ENCODE measurements at places on chromosomes 7 and 10.

GRCh38 chr10:46550795-46551700 is 5.4 kb downstream of the GPRIN2 start:
- DNase-seq = no peak

GRCh38 chr7:142802301-142802700 is 31.5 kb downstream of the PRSS2 start:
- DNase-seq = no peak

DNA sequence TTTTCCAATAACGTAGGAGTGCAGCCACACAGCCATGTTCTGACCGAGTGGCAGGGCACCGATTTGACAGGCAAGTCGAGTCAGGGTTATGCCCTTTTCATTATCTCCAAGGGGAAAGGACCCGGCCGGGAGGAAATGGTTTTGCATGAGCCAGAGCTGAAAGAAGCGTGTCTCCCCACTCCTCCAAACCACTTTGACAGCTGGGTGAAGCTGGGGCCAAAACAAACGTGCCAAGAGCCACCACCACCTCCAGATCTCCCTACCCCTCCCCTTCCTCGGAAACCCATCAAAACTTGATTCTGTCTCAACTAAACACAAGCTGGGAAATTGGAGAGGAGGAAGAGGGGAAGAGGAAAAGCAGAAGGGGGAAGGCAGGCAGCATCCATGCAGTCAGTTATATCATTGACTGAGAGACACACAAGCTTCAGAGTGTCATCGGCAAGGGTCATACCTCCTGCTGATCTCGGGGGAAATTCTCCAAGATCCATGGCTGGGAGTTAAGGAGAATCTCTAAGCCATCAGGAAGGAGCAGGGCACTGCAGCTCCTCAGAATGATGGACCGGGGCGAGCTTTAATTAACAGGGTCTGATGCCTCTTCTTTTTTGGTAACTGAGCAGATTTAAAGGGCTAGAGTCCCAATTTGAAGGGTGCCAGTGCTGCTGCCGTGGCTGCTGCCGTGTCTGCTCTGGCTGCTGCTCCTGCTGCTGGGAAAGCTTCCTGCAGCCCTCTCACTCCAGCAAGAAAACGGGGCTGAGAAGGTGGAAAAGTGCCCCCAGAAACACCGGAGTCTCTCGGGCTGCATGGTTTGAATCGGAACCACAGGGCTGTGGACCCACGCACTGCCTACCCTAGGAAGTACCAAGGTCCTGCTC is 34.7 kb upstream of the CALN1 start:
- DNase-seq = no peak

DNA sequence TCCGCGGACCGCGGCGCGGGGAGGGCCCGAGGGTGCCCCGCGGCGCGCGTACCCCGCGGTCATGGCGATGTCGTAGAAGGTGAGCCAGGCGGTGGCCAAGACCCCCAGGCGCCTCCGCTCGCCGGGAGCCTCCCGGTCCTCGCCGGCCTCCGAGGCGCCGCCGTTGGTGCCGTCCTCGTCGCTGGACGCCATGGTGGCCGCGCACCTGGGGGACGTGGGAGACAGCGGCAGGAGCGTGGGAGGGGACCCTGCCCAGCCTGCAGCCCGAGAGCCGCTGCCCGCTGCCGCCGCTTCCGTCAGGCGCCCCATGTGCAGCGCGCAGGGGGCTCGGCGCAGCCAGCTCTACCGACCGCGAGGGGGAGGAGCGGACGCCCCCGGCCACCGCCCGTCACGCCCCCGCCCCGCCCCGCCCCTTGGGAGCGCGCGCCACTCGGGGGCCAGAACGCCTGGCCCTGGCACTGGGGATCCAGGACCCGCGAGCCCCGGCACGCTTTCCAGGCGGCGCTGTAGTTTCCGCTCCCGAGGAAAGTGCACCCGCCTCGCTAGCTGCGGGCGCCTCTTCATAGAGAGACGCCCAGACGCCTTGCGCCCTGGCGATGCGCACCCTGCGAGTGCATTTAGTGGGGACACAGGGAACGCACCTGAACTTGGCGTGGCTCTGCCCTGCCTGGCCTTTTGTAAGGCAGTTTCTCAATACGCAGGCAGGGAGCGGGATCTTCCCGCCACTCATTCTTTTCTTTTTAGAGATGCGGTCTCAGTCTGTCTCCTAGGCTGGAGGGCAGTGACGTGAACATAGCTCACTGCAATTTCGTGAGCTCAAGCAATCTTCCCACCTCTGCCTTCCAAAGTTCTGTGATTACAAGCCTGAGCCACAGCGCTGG is at the start of gene HACD1:
Gene HACD1 (minus strand): TSS at position 344 of the 881 bp plus-strand sequence. CDS start 35 bp downstream, at position 309.
- DNase-seq = peak; percentile 57

- peak; percentile 15 for DNase-seq
Observed at GRCh38 chr10:70903262-70903921, 15.0 kb upstream of the PCBD1 start.

GRCh38 chr10:79488870-79489269 is 23.5 kb upstream of the EIF5AL1 start:
- no peak for DNase-seq

DNA sequence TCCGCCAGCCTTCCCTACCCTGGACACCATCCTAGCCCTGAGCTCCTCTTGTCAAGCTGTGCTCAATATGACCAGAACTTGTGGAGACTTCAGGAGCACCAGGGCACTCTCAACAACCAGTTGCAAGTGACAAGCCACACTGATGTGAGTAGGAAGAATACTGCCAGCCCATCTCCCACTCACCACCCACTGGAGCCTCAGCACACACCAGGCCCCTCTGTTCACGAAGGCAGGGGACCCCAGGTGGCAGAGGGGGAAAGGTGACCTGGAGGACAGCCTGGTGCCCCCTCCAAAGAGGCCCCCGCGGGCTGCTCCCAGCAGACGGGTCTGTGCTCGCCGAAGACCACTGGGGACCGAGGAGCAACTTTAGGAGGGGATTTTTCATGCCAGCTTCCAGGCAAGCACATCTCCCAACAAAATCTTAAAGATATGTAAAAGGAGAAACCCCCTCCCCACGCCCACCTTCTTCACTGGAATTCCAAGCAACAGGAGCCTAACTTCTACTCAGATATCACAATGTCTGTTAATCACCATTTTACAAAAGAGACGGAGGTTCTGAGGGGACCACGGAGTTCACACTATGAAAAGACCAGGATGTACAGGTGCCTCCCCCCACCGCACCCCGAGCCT is 1.0 kb downstream of the MMD2 start:
- no peak for DNase-seq

- no peak for DNase-seq
Observed at GRCh38 chr7:20794676-20795075, 8.0 kb upstream of the SP8 start.

- no peak for DNase-seq
Observed at GRCh38 chr10:1037098-1037497, 11.4 kb upstream of the IDI2 start.

DNA sequence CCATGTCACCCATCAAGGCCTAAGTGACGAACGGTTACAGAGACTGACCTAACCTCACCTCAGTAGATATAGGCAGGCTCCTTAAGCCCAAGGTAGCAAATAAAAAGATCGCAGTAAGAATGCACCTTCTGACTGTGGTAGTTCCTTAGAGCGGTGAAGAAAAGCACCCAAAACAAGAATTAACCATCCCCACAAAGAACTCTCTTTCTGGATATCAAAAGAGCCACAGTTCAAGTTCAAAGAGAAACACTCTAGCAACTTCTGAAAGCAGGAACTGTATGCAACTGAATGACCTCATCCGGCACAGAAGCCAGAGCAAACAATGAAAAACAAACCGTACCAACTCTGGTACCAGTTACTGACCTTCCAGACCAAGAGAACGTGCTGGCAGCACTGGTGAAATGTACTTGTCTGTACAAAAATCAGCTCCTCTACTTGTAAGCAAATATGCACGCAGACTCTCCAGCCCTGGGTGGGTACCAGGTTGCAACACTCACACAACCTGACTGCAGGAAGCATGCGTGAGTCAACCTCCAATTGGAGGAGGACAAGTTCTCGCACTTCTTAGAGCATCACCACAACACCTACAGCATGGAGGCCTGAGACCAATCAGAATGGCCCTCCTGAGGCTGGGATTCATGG is 202.7 kb downstream of the FAM107B start:
- DNase-seq = no peak

DNA sequence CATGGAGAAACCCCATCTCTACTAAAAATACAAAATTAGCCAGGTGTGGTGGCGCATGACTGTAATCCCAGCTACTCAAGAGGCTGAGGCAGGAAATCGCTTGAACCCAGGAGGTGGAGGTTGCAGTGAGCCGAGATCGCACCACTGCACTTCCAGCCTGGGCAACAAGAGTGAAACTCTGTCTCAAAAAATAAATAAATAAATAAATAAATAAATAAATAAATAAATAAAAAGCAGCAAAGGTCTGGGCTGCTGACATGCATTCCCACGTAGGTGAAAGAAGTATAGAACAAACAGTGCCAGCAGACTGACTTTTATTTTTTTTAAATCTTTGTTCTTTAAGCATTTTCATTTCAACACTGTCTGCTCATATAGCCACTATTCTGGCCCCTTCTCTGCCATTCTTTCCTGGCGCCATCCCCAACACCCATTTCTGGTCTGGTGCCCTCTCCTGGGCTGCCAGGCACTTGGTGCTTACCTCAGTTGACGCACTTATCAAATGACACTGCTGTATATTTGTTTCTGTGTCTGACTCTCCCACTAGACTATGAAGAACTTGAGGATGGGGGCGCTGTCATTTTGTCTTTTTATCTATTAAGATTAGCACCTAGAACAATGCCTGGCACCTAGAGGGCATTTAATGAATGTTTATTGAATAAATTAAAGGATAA is 15.6 kb downstream of the FAM107B start:
- DNase-seq = peak; percentile 8

DNA sequence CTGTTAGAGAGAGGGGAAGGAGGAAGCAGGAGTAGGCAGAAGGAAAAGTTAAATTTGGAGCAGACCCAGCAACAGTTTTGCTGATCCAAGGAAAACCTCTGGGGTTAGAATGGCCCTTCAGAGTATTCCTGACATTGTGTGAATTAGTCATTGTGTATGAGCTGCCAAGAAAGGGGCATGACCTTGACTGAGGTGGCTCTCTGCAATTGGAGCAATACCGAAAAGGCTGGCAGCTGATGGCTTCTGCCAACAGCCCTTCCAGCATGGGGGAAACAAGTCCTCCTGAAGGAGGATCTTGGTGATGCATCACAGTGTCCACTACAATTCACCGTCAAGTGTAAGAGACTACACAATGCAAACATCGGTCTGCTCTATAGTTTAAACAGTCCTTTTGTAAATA is 20.6 kb upstream of the WASL start:
- no peak for DNase-seq

DNA sequence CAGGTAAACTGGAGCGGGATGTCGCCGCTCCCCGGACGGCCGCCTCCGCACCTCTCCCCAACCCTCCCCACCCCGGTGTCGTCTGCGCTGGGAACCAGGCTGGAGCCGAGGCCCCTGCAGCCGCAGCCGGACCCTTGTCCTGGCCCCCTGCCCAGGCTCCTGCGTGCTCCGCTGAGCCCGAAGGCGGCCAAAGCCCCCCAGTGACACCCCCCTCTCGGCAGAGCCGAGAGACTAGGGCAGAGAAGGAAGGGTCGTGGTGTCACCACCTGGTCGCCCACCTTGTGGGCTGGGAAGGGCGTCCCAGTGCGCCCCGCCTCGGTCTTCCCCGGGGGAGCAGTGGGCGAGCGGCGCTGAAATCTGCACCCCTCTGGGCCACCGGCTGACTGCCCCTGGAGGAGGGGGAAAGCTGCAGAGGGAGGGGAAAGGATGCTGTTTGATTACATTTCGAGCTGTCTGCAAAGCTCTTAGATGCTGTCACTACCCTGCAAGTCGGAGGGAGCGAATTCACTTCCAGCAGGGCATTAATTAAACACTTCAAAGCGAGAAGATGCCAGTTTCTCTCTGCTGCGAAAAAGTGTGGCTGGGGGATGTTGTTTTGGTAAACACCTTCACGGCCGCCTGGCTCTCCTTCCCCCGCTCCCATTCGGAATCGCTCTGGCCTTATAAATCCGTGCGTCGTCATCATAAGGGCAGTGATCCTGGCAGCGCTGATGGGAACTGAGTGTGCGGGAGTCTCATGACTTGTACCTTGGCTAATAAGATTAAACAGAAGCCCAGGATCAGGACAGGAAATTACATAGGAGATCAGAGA is 622 bp downstream of the DYNC1I1 start:
- no peak for DNase-seq

DNA sequence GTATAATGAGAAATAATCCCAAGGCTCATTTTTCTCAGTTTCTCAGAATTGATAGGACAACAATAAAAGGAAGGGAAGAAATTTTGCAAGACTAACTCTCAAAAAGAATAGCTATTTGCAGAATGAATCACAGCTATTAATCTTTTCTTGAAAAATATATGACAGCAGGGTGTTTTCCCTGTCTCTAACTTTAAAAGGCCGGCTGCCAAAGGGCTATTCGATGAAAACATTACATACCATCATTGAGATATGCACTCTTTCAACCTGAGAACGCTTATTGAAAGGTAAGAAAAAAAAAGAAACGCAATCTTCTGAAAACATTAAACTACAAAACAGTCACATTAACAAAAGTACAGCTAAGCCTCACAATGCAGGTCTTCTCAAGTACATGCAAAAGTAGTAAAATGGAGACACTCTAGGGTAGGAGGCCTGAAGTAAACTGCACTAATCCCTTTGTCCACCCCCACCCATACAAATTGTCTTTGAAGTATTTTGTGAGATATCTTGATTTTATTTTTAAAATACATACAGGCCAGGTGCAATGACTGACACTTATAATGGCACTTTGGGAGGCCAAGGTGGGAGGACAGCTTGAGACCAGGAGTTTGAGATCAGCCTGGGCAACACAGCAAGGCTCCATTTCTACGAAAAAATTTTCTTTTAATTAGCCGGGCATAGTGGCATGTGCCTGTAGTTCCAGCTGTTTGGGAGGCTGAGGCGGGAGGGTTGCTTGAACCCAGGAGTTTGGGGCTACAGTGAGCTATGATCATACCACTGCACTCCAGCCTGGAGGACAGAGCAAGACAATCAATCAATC is 83.0 kb downstream of the PARD3 start:
- DNase-seq = no peak

DNA sequence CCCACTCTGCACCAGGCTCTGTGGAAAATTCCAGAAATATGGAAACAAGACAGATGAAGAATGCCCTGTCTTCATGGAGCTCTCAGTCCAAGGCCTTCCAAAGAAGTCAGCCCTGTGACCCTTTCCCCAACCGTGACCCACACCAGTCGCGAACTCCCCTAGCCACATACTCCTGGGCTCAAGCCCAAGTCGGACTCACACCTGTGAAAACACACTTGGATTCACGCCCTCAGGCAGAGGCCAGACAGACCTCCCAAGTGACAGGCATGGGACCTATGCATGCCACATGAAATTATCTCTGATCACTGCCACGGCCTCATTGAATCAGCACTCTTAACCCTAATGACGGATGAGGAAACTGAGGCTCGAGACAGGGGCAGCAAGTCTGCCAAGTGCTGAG is 42.5 kb downstream of the ZCCHC24 start:
- DNase-seq = no peak

GRCh38 chr7:101891936-101892640 is 74.7 kb downstream of the CUX1 start:
- no peak for DNase-seq

DNA sequence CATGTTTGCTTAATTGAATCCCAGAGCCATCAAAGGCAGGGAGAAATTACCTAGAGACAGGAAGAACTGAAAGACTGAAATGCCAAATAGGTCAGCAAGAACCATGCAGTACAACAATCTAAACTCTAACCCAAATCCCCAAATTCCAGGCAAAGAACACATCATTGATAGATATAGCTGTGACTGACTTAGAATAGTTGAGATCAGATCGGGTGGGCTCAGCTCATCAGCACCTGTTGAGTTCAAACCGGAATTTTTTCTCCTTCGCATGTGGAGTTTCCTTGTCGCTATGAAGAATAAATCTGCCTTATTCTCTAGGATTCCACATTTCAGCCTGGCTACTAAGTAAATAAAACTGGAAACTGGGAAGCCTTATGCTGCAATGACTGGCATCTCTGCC is 1.4 kb downstream of the ANKMY2 start:
- DNase-seq = no peak

- no peak for DNase-seq
Observed at GRCh38 chr7:31563951-31564350, 50.1 kb downstream of the ITPRID1 start.
